ENCODE measurements at places on chromosomes 12 and 14. TPM values are rescaled to one million over a fixed set of nuclear protein-coding genes. Genes with fewer than 3 reads are reported as not detected.

EIF2S3B gene
- total RNA-seq, result 7.4 TPM

LMNTD1 gene
- 0.14 TPM for total RNA-seq

CPM gene
- 12.3 TPM for total RNA-seq

SLC17A8 gene
- not detected for total RNA-seq

BEGAIN gene
- total RNA-seq, result 0.21 TPM

All from nasal cavity respiratory epithelium epithelial cell of viscerocranial mucosa (primary cell).